Sigmoid colon (tissue), 7 donors: ENCODE measurements at places on chromosomes 3 and 15. TPM values are rescaled to one million over a fixed set of nuclear protein-coding genes. Genes with fewer than 3 reads are reported as not detected.

The ZMYND10 gene
- not detected for total RNA-seq

- peaks cover 32% of the 10 kb centered on the region for H3K4me1 ChIP-seq
- DNase-seq = no peak
- H3K4me3 ChIP-seq = no peak overlapping the region
- H3K27me3 ChIP-seq = no peaks in the 10 kb centered on the region
- H3K36me3 ChIP-seq = no peaks in the 10 kb centered on the region
- H3K27ac ChIP-seq = no peak overlapping the region
These were observed 8.7 kb upstream of the PCSK6 start for GRCh38 chr15:101498076-101498716.

GRCh38 chr3:127789990-127790881, 32.1 kb downstream of the MGLL start:
- no peaks in the 10 kb centered on the region for H3K27me3 ChIP-seq
- peak overlapping the region; percentile 93 for H3K27ac ChIP-seq
- H3K4me1 ChIP-seq = peaks cover 84% of the 10 kb centered on the region

GRCh38 chr15:31265871-31266711, 60.5 kb upstream of the KLF13 start:
- H3K27me3 ChIP-seq = no peaks in the 10 kb centered on the region
- H3K27ac ChIP-seq = no peak overlapping the region
- H3K4me3 ChIP-seq = no peak overlapping the region
- peak; percentile 75 for DNase-seq

The ZKSCAN7 gene
- total RNA-seq = 5.1 TPM

The DMXL2 gene
- total RNA-seq = 38.7 TPM

The ARRDC4 gene
- total RNA-seq = 116 TPM

DNA sequence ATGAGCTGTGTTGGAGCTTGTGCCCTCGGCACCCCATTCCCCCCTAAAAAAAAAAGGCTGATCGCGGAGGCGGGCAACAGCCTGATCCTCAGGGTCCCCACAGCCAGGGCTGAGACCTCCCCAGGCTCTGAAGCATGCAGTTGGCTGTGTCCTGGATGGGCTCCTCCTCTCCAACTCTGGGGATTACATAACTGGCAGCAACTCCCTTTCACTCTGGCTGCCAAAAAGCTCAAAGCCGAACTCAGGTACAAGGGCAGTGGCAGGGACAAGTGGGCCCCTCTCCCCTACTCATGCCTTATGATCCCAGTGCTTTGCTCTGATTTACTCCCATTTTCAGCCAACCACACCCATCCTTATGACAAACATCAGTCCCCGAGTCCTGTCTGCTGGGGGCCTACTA, 18.3 kb downstream of the TPRA1 start:
- H3K27ac ChIP-seq = no peak overlapping the region
- no peak overlapping the region for H3K4me3 ChIP-seq

DNA sequence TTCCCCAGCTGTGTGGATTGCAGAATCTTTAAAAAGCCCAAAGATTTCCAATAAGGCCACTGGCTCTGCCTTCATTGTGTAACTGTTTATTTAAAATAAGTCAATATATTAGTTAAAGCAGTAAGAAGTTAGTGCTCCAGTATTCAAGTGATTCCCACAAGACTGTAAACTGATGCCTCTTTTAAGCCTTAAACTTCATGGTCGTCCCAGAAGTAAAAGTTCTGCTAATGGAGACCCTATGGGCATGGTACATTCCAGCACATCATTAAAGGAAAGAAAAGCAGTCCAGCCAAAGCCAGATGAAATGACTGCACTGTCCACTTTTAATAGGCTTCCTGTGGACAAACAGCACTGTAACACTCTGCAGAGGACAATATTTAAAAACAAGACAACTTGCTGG, 512.6 kb downstream of the MECOM start:
- no peaks in the 10 kb centered on the region for H3K36me3 ChIP-seq
- no peak for DNase-seq
- H3K4me1 ChIP-seq = peaks cover 27% of the 10 kb centered on the region

The SEMA3G gene
- total RNA-seq = 5.4 TPM

- no peak overlapping the region for H3K4me3 ChIP-seq
- H3K4me1 ChIP-seq = peaks cover 19% of the 10 kb centered on the region
- H3K27me3 ChIP-seq = no peaks in the 10 kb centered on the region
- H3K36me3 ChIP-seq = no peaks in the 10 kb centered on the region
- DNase-seq = peak; percentile 58
These were observed 91.5 kb downstream of the TBC1D2B start for GRCh38 chr15:77985931-77986480.

DNA sequence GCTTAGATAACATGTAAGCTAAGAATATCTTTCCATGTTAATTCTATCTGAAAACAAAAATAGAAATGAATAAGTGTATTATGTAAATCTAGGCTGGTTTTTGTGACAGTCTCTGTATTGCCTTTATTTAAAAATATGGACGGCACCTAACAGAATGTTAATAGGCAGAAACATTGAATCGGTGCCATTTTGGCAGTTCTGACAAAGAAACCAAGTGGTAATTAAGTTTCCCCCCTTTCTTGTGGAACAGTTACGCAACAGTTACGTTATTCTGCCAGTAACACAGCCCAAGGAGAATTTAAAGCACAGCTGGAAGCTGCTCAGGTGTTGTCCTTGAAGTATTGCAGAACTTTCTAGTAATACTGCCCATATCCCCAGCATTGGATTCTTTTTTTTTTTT, 21.5 kb downstream of the LARS2 start:
- H3K4me3 ChIP-seq = no peak overlapping the region
- H3K4me1 ChIP-seq = peaks cover 22% of the 10 kb centered on the region
- DNase-seq = peak; percentile 75
- peak overlapping the region; percentile 63 for H3K27ac ChIP-seq

DNA sequence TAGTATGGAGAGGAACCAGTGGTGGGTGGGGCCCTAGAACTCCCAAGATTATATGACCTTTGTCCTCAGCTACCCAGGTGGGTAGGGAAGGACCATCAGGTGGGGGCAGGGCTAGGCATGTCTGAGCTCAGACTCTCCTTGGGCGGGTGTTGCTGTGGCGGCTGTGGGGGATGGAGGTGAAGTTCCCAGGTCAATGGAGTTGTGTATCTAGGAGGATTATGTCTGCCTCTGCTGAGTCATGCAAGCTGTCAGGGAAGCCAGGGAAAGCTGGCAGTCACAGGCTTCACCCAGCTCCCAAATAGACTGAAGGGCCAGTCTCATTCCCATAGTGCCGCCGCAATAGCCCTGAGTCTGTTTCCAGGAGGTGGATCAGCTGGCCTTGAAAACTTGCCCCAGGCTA, 139.7 kb upstream of the CFAP20DC start:
- H3K4me3 ChIP-seq = no peak overlapping the region
- no peaks in the 10 kb centered on the region for H3K27me3 ChIP-seq
- no peaks in the 10 kb centered on the region for H3K4me1 ChIP-seq
- H3K36me3 ChIP-seq = no peaks in the 10 kb centered on the region

The SFMBT1 gene
- total RNA-seq = 16.1 TPM

The FEZF2 gene
- not detected for total RNA-seq

The KBTBD12 gene
- total RNA-seq = 2.5 TPM

- H3K27me3 ChIP-seq = no peaks in the 10 kb centered on the region
- no peak overlapping the region for H3K27ac ChIP-seq
- H3K4me3 ChIP-seq = no peak overlapping the region
- no peaks in the 10 kb centered on the region for H3K36me3 ChIP-seq
- no peak for DNase-seq
These were observed 415.8 kb upstream of the SEMA6D start for GRCh38 chr15:47301481-47301880.
